Stimulated activated CD4-positive, alpha-beta T cell treated with anti-CD3 and anti-CD28 coated beads, Interleukin-2, amount 100 ng/mL, for 4 hours (primary cell): ENCODE measurements at places on chromosomes 12 and 14.

DNA sequence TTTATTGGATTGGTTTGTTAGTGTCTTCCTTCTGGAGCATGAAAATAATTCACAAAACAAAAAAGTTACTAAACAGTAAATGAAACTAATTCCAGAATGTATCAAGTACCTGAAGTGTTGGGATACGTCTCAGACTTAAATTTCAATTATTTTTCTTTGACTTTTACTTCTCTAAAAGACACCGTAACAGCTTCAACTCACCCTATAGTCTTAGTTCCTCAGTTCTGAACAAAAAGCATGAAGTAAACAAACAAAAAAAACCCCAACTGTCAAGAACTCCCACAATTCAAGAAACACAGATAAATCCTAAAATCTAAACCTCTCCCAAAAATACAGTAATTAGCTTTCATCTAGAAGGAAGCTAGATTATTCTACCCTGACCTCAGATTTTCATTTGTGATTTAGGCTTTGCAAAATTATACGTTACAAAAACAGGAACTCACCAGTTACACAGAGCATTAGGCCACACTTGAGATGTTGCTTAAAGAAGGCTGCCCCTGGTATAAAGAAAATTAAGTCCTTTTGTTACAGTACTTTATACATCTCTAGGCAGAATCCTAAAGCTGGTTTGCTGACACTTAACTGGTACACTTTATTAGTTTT lies 10.2 kb downstream of the HEATR5A start:
- no peak for DNase-seq

DNA sequence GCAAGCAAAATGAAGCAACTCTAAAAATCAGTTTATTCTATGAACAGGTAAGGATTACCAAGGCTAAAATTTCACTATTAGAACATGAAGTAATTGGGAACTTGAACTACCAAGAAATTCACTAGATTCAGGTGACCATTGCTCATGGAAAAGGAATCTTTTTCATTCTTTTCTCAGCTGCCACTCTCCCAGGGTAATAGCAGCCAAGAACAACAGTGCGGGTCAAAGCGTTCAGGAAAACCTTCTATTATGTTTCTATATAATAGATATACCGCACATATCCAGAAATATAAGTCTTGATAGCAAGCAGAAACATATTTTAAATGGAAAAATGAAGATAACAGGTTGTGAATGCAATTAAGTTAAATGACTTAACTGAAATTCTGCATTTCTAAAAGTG lies 125.6 kb downstream of the NELL2 start:
- DNase-seq: no peak

GRCh38 chr14:69107407-69108003 lies 45.4 kb downstream of the DCAF5 start:
- no peak for DNase-seq

- DNase-seq: no peak
Measured at GRCh38 chr12:49974231-49974675, 1.5 kb downstream of the AQP6 start.

DNA sequence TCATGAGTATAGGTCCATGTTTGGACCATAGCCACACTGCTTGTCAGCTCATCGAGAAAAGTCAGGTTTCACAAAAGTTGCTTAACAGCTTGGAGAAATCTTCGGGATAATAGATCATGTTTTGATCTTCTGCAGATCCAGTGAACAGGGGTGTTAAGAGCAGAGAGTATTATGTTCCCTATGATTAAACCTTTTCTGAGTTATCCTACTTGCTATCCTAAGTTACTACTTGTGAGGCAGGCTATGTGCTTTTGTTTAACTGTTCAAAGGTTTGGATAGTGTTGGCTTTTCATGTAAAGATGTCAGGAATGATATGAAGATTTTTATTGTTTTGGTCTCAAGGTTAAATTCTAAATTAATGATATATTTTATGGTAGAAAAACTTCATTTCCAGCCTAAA lies 11.1 kb downstream of the NAA30 start:
- no peak for DNase-seq

DNA sequence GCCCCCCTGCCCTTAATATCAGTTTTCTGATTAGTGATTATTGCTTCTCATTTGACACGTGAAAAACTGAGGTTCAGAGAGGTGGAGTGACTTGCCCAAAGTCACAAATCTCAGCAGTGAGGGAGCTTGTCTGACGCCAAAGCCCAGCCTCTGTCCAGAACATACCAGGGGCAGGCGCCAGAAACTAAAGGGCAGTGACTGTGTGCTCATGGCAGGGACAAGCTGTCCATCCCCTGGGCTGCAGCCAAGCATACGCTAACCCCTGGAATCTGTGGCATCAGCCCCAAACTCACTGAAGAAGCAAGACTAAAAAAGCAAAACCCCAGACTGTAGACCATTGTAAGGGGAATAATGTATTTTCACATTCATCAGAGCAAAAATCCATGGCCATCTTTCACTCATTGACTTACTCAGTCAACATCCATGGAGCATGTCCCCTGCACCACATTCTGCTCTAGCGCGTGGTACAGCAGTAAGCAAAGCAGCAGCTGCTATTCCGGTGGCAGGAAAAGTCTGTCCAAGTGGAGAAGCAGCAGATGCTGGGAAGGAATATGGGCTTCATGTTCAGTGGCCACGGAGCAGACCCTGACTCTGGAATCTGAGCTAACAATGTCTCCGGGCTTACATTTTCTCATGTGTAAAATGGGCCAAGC lies 1.5 kb upstream of the SERPINA4 start:
- DNase-seq: no peak

GRCh38 chr14:68924186-68925158 lies 54.6 kb downstream of the ACTN1 start:
- no peak for DNase-seq

DNA sequence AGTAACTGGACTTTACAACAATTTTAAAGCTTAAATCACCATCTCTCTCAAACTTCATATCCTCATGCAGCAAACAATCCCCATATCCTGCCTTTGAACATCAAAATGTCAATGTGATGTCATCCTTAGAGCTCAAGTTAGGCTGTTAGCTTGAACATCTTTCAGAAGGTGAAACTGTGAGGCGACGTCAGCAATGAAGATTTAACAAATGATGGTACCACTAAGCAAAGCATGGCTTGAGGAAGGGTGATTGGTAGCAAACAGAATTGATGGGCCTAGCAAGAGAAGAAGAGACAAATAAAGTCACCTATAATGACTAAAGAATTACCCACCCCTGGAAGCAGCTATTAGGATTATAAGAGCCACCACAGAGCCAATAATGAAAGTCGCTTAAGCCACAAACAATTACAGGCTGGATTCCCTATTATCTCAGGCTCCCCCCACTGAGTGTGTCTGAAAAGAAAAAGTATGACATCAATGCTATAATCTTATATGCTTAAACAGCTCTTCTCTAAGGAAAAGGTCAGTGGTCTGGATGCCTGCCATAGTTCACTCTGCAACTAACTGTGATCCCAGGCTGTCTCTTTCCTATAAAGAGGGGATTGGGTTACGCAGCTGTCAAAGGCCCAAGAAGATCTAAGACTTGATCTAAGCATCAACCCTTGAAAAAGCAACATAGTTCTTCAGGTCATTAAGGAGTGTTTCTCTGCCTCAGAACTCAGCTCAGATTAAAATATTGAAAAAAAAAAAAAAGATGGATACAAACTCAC lies 18.1 kb downstream of the EGLN3 start:
- no peak for DNase-seq

DNA sequence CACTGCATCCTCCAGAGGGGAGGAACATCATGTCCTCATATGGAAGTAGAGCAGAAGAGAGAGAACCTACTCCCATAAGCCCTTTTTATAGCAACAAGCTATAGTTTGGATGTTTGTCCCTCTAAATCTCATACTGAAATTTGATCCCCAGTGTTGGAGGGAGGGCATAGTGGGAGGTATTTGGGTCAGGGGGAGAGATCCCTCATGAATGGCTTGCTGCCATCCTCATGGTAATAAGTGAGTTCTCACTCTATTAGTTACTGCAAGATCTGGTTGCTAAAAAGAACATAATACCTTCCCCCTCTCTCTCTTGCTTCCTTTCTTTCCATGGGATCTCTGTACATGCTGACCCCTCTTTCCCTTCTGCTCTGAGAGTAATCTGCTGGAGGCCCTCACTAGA lies 93.9 kb downstream of the RPAP3 start:
- no peak for DNase-seq
